ENCODE measurements at places on chromosomes 3 and 15.

- DNase-seq = no peak
Observed at GRCh38 chr3:55369141-55369847, 117.8 kb downstream of the WNT5A start.

DNA sequence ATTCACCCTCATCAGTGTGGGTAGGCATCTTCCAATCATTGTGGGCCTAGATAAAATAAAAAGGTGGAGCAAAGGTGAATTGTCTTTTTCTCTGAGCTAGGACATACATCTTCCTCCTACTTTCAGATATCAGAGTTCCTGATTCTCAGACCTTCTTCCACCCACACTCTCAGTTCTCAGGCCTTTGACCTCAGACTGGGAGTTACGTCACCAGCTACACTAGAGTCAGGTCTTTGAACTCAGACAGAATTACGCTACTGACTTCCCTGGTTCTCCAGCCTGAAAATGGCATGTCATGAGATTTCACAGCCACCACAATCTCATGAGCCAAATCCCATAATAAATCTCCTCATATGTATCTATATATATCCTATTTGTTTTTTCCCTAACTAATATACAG, 39.0 kb downstream of the STRIT1 start:
- no peak for DNase-seq

- peak; percentile 66 for DNase-seq
Observed at GRCh38 chr3:30518181-30518864, 88.1 kb upstream of the TGFBR2 start.

DNA sequence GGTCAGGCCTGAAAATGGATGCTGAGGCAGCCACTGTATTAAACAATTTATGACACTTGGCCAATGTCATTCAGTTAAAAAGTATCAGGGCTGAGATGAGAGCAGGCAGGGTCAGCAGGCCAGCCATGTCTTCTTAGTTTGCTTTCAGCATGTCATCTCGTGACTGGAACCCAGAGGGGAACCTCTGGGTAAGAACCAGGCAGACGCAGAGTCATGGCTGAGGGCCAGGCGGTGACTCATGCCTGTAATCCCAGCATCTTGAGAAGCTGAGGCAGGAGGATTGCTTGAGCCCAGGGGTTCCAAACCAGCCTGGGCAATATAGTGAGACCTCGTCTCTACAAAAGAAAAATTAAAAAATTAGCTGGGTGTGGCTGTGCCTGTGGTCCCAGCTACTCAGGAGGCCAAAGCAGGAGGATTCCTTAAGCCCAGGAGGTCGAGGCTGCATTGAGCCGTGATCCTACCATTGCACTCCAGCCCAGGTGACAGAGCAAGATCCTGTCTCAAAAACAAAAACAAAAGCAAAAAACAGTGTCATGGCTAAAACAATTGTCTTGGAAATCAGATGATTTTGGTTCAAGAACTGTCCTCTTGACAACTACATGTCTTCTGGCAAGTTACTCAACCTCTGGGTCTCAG, 11.7 kb downstream of the BCL2L10 start:
- no peak for DNase-seq

DNA sequence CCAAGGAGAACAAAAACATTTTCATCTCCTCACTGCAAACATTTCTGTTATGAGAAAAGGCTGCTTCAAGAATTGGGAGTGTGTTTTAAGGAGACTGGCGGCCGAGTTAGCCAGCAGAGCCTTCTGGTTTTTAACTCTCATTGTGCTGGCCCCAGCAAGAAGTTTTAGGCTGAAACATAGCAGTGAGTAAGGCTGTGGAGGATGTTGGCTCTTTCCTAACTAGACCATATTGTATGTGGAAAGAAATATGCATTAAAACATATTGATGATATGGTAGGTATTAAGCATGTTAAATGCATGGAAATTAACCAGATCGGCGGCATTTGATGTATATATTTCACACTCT, 90.7 kb downstream of the TIGIT start:
- no peak for DNase-seq

Data from NCI-H1092 (cell line).